ENCODE measurements at places on chromosomes 4 and X.

DNA sequence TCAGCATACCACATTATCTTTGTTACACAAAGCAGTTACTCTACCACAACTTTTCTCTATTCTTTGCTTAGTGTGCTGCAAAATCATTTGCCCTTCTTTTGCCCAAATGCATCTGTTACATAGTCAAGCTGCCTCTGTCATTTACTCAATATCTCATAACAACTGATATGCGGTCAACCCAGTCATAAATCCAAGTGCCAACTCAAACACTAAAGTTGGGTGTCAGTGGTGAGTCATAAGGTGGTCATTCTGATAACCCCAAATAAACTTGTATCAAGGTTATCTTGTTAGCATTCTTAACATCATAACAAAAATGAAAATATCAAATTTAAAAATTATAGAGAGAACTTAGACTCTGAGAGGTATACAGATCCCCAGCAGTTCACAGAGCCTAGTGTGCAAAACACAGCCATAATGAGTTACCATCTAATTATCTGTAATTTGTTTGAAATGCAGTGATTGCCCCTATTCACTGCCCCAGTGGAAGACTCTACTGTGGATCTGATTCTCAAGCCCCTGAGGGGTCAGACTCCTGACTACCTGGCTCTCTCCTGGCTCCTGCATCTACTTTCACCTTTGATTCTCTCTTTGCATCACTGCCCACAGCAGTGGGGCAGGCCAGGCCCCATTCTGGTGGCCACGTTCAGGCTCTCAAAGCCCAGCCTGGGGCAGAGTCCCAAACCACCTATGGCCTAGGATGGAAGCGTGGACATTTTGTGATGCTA is 29.2 kb downstream of the TBC1D9 start:
- no peak for DNase-seq

DNA sequence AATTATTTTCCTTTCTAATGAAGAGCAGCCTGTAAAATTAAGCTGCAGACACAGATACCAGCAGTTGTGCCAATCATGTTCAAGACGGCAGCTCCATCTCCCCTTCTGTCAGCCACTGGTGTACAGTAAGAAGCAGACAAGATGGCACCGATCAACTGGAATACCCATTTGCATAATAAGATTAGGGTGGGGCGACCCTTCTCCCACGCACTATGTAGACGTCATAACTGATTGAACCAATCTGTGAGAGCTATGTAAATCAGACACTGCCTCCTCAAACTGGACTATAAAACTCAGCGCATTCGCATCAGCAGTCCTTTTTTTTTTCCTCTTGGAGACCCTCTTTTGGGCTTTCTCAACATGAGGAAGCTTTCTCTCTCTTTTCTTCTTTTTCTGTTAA is 40.4 kb upstream of the INTS6L start:
- DNase-seq: no peak

DNA sequence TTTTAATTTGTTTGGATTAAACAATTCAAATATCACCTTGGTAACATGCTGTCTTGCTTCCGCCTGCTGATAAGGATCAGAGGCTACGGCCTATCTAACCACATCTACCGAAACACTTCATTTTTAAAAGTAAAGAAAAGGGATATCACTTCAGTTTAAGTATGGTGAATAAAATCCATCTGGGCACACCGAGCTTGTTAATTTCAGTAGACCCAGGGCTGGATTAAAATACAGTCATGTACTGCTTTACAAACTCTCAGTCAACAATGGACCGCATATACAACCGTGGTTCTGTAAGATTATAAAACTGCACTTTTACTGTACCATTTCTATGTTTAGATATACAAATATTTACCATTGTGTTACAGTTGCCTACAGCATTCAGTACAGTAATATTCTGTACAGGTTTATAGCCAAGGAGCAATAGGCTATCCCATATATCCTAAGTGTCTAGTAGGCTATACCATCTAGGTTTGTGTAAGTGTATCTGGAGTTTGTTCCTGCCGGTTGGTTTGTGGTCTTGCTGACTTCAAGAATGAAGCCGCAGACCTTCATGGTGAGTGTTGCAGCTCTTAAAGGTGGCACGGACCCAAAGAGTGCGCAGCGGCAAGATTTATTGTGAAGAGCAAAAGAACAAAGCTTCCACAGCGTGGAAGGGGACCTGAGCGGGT is 40.0 kb downstream of the SEPTIN11 start:
- no peak for DNase-seq

DNA sequence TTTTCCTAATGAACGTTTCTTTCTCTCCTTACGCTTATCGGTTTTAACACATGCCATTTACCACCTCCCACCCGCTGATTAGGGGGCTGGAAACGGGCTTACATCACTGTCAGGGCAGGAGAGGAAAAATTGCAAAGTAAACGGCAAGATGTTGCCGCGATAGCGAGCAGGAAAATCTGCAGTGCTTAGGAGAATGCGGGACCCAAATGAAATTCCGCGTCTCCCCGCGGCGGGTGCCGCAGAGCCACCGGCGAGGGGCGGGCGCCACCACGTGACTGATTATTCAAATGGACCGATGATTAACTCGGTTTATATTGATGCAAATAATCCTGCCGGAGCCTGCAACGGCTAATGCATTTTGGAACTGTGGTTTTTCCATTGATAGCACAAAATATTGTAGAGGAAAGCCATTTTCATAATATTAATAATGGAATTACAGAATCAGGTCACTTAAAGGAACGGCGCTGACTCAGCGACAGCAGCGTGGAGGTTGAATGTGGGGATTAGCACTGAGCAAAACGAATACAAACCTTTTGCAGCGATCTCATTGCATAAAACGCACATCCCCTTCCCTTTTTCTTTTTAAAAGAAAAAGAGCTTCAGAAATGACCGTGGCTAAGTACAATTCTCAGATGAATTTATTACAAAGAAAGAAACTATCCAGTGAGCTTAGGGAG is 224.2 kb downstream of the STIM2 start:
- DNase-seq: no peak
